NCI-H2171 treated with DMSO at 0.1 percent for 48 hours (cell line): ENCODE measurements at places on chromosomes 16 and 17.
A peak's percentile ranks its signal among the peaks of the same experiment; 100 is the strongest.

GRCh38 chr16:68291227-68291626, 19.5 kb downstream of the SLC7A6OS start:
- DNase-seq, result no peak

GRCh38 chr17:1180958-1181752, 1.4 kb upstream of the ABR start:
- peak; percentile 87 for DNase-seq

DNA sequence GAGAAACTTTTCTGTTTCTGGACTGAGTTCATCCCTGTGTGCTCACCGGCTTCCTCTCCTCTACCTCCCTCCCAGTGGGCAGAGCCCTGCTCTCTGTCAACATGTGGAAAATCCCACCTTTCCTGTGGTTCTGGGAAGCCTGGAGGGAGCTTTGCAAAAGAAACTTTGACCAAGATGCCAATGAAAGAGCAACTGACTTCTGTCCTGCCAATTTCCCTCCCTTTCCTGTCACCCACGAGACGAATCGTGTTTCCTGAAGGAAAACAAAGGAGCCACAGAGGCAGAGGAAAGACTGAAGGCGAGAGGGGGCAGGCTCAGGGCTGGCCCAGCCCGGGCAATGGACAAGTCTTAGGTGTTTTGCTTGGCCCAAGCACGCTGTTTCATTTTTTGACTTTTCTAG, 82.8 kb downstream of the PLCG2 start:
- DNase-seq, result no peak

DNA sequence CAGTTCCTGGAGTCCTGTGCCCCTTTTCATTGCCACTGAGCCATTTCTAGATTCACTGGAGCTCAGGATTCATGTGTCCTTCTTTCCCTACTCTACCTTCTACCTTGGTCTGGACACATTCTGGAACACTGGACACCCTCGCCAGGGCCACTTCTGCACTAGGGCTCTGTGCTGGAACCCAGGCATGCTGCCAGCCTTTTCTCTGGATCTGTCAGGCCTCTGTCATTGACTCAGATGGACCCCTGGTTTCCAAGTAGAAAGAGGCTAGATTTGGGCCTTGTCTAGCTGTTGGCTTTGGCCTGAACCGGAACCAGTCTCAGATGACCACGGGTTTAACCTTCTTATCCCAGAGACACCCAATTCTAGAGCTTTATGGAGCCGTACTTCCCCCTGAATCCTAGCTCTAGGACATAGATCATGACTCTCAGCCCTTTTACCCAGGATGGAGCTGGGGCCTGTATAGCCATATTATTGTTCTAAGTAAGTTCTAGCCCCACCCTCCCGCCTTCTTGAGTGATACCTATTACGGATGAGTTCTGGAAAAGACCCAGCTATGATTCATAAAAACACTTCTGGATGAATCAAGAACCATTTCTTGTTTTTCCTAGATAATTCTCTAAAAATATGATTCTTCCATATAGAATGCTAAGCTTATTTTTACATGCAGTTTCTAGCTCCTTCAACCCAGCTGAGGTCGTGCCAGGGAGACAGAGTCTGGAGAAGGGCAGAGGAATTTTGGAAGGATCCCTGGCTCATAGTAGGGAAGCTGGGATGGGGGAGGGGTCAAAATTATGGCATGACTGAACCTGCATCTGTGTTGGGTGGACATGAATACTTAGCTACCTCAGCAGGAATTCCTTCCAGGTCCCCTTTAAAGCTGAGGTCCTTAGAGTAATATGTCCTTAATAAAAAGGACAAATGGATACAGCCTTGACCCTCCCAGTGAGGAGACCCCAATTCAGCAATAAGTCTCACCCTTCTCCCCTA, 1.1 kb upstream of the CHRNB1 start:
- DNase-seq, result no peak

- DNase-seq, result no peak
Observed at GRCh38 chr17:78993981-78994671, 14.4 kb upstream of the LGALS3BP start.

DNA sequence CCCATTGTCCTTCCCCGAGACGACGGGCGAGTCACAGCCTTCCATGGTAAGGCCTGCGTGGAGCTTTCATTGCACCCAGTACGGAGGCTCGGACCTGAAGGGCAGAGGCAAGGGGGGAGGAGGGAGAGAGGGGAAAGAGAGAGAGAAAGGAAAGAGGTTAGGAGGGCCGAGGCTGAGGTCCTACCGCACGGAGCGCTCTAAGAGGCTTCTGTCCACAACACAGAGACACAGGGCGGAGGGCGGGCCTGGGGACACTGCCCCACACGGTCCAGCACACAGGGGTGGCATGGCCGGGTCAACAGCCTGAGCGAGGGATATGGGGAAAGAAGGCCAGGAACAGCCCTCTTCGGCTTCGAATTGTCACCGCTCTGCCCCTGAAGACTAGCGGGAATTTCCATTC, 87.8 kb downstream of the ZFHX3 start:
- DNase-seq, result no peak

DNA sequence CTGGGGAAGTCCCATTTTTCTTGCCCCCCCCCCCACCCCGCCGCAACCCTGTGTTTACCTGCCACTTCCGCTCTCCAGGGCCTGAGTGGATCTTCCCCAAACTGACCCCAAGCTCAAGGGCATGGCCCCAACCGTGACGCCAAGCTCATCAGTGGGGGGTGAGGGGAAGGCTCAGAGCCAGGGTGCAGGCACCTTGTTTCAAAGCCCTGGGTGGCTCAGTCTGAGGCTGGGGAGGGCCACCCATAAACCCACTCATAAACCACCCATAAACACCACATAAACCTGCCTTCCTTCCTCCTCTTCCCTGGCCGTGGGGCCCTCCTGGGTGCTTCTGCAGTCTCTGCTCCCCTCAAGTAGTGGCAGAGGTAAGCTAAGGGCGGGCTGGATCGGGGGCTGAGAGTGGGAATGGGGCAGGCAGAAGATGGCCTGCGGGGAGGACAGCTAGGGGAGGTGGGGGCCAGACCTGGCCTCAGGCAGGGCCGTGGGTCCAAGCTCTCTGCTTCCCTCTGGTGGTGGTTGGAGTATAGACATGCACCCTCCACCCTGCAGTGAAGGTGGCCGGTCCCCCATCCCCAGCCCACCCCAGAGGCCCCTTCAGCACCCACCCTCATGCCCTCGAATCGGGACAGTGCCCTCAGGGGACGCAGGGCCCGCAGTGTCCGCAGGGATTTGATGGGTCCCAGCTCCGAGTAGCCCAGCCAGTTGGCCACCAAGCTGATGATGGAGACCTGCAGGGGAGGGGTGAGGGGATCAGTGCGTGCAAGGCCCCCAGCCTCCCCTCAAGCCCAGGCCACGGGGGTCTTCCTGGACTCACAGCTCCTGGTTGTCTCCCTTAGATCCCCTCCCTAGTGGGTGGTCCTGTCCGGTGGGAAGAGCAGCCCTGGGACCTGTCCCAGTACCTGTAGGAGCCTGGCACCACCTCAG, 14.6 kb upstream of the CD79B start:
- DNase-seq, result peak; percentile 16

DNA sequence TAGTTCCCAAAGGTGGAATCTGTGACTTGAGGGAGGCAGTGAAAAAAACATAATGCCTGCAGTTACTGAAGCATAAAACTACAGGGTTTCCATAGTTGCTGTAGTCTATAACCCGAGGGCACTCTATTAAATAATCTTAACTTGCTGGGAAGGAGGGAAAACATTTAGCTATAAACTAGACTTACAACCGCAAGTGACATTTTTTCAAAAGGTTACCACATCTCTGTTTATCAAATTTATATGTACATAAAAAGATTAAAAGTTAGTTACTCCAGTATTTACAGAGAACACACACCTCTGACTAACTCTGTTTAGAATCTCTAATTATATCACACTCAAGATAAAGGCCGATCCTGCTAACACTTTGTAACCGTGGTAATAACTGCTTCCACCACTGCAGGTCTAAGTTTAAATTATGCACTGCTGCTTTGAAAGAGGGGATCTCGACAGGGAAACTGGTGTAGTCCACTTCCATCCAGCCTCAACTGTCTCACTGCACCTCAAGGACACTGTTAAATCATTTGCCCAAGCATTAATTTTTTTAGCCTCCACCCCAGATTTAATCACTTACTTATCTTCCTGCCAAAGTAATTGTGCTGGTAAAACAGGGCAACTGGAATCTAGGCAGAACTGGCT, 14.6 kb downstream of the KCNJ16 start:
- DNase-seq, result no peak
